ENCODE measurements at places on chromosomes 12 and 14. TPM values are rescaled to one million over a fixed set of nuclear protein-coding genes. Genes with fewer than 3 reads are reported as not detected.

The OTUB2 gene
- 0.12 TPM for polyA plus RNA-seq

The ADSS1 gene
- polyA plus RNA-seq = not detected

- H3K36me3 ChIP-seq = peaks cover 8% of the 10 kb centered on the region
- no peaks in the 10 kb centered on the region for H3K27me3 ChIP-seq
- peaks cover 78% of the 10 kb centered on the region for H3K4me1 ChIP-seq
- DNase-seq = no peak
- peak overlapping the region; percentile 70 for H3K4me3 ChIP-seq
- H3K27ac ChIP-seq = no peak overlapping the region
Observed at GRCh38 chr12:124505001-124505818, 62.2 kb downstream of the NCOR2 start.

- H3K27ac ChIP-seq = no peak overlapping the region
- no peaks in the 10 kb centered on the region for H3K27me3 ChIP-seq
- no peaks in the 10 kb centered on the region for H3K4me1 ChIP-seq
- no peaks in the 10 kb centered on the region for H3K36me3 ChIP-seq
- H3K4me3 ChIP-seq = no peak overlapping the region
Observed at GRCh38 chr14:84162633-84163032, 1367.3 kb upstream of the FLRT2 start.

GRCh38 chr14:61477712-61478462 is 156.5 kb downstream of the PRKCH start:
- peak overlapping the region; percentile 4 for H3K4me3 ChIP-seq
- no peak for DNase-seq
- H3K27ac ChIP-seq = peak overlapping the region; percentile 94
- H3K27me3 ChIP-seq = no peaks in the 10 kb centered on the region
- no peaks in the 10 kb centered on the region for H3K36me3 ChIP-seq

The NPFF gene
- not detected for polyA plus RNA-seq

The SYT1 gene
- 0.09 TPM for polyA plus RNA-seq

GRCh38 chr14:67221248-67221981 is 19.8 kb upstream of the PALS1 start:
- DNase-seq = no peak
- no peak overlapping the region for H3K27ac ChIP-seq
- H3K27me3 ChIP-seq = peaks cover 9% of the 10 kb centered on the region
- H3K4me3 ChIP-seq = no peak overlapping the region

The NPAS3 gene
- polyA plus RNA-seq = not detected

The C12orf50 gene
- not detected for polyA plus RNA-seq

DNA sequence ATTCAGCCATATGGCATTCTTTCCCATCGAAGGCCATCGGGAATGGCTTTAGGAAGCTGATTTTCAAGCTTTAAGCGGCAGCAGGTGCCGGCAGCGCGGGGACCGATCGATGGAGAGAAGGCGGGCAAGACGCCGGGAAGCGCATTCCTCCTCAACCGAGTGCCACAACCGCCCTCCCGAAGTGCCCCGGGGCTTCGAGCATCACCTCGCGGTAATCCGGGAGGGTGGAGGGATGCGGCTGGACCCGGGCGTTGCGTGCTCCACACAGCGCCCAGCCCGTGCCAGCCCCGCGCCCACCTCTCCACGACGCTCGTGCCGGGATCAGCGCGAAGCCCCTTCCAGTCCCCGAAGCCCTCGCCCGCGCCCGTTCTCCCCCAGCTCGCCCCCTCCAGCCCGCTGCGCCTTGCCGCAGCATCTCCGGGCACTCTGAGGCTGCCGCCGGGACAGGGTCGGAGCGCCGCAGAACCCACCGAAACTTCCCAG is 3.2 kb downstream of the USP44 start:
- peak overlapping the region; percentile 89 for H3K4me3 ChIP-seq
- H3K27ac ChIP-seq = peak overlapping the region; percentile 74
- DNase-seq = no peak
- H3K4me1 ChIP-seq = peaks cover 32% of the 10 kb centered on the region
- H3K27me3 ChIP-seq = no peaks in the 10 kb centered on the region

The HOMEZ gene
- polyA plus RNA-seq = 6.9 TPM

The RHNO1 gene
- 53.2 TPM for polyA plus RNA-seq

DNA sequence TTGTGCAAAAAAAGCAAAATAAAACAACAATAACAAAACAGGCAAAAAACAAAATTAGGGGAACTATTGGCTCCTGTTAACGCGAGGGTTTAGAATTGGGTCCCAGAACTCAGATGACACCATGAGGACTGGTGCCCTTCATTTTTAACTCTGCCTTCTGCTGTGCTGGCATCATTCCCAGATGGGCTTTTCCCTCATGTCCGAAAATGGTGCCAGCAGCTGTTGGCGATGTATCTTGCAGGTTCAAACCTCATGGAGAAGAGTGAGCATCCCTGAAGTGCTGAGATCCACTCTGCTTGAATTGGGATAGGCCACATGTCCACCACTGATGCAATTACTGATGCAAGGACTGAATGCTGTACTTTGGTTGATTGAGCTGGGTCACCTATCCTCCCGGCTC is 61.1 kb downstream of the MYRFL start:
- no peaks in the 10 kb centered on the region for H3K36me3 ChIP-seq
- no peak overlapping the region for H3K4me3 ChIP-seq
- H3K4me1 ChIP-seq = no peaks in the 10 kb centered on the region
- DNase-seq = no peak

DNA sequence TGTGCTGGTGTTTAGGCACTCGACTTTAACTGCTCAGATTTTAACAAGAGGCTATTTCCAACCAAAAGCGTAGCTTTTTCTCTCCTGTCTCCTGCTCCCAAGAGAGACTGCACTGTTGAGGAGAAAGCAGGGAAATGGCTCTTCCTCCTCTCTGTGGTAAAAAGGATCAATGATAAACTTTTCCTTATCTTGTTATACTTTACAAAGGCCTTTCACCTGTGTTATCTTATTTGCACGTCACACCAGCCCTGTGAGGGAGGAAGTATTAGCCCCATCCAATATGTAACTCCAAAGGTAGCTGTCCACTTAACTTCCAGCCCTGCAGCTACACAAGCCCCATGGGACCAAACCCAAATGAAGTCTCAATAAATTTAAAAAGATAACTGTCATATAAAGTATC is 32.9 kb upstream of the ZFP36L1 start:
- H3K4me1 ChIP-seq = peaks cover 24% of the 10 kb centered on the region
- H3K27ac ChIP-seq = no peak overlapping the region
- no peaks in the 10 kb centered on the region for H3K27me3 ChIP-seq
- DNase-seq = no peak
- H3K4me3 ChIP-seq = no peak overlapping the region

DNA sequence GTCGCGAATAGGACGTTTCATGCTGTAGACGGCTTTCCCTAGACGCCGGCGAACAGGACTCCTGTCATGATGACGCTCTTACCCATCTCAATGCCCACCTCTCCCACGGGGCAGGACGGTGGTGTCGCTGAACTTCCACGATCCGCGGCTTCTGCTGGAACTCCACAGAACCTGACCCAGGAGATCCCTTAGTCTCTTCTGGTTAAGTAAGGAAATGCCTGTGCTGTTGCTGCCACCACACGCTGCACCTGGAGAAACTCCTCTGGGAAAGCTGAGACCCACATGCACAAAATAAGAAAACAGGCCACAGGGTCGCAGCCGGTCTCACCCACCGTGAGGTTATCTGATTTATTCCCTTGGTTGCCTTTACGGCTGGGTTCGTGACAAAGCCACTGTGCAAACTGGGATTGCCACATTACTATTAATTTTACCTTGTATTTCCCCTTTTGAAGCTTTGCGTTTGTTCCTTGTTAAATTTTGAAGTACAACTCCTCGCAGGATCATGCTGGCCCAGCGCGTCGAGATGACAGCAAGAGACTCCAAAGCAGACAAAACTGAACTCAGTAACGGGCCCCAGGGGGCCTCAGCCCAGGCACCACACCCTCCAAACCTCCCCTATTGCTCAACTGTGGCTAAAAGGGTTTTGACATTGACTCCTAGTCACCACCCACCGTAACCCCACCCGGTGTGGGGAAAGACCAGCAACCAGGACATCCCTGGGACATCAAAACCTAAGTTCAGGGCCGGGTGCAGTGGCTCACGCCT is 9.2 kb upstream of the MMP17 start:
- H3K36me3 ChIP-seq = no peaks in the 10 kb centered on the region
- H3K4me3 ChIP-seq = peak overlapping the region; percentile 70
- H3K4me1 ChIP-seq = peaks cover 59% of the 10 kb centered on the region
- no peaks in the 10 kb centered on the region for H3K27me3 ChIP-seq

DNA sequence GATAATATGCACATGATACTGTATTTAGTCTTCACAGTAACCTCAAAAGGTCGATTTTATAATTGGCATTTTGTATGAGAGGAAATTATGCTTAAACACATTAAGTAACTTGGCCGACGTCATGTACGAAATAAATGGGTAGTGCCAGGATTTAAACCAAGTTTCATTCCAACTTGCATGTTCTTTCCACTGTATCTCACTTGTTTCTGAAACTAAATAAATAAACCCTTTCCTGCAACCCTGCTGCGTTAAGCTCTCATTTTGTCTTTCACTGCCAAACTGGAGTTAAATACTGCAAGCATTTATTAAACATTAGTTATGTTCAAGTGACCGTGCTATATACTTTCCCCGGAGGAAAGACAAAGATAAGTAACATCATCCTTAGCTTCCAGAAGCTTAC is 293.9 kb upstream of the PRKD1 start:
- H3K4me1 ChIP-seq = no peaks in the 10 kb centered on the region
- H3K36me3 ChIP-seq = no peaks in the 10 kb centered on the region
- no peak overlapping the region for H3K4me3 ChIP-seq
- H3K27me3 ChIP-seq = no peaks in the 10 kb centered on the region
- DNase-seq = no peak
- H3K27ac ChIP-seq = no peak overlapping the region

DNA sequence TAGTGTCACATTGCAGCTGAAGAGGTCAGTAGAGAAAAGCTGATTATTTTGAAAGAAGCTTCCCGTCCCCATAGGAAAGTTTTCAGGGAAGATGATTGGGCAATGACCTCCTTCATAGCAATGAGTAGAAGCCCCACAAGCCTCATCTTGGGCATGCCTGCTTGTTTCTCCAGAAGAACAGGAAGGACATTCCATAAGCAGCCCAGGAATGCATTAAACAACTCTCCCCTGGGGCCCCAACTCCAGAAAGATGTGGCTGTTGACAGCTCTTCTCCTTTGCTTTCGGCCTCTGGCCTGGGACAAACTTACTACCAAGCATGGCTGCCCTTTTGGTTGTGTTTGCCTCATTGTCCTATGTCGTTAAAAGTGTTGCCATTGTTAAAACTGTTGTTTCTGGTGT is 5.7 kb upstream of the VDR start:
- no peaks in the 10 kb centered on the region for H3K4me1 ChIP-seq
- peaks cover 23% of the 10 kb centered on the region for H3K27me3 ChIP-seq
- peaks cover 5% of the 10 kb centered on the region for H3K36me3 ChIP-seq
- no peak overlapping the region for H3K4me3 ChIP-seq
- DNase-seq = no peak

The SLC22A17 gene
- not detected for polyA plus RNA-seq

GRCh38 chr12:19177754-19178153 is 48.2 kb downstream of the PLEKHA5 start:
- H3K27me3 ChIP-seq = no peaks in the 10 kb centered on the region
- H3K4me3 ChIP-seq = no peak overlapping the region
- no peak overlapping the region for H3K27ac ChIP-seq
- no peaks in the 10 kb centered on the region for H3K4me1 ChIP-seq
- H3K36me3 ChIP-seq = no peaks in the 10 kb centered on the region
- no peak for DNase-seq

- H3K27me3 ChIP-seq = peaks cover 16% of the 10 kb centered on the region
- peak overlapping the region; percentile 69 for H3K27ac ChIP-seq
- peak; percentile 72 for DNase-seq
- no peaks in the 10 kb centered on the region for H3K36me3 ChIP-seq
- H3K4me3 ChIP-seq = no peak overlapping the region
Observed at GRCh38 chr12:94721173-94721572, 70.8 kb upstream of the TMCC3 start.

The OTX2 gene
- not detected for polyA plus RNA-seq

- H3K4me1 ChIP-seq = no peaks in the 10 kb centered on the region
- H3K27me3 ChIP-seq = no peaks in the 10 kb centered on the region
- H3K4me3 ChIP-seq = no peak overlapping the region
- no peak for DNase-seq
Observed at GRCh38 chr12:31387011-31387410, 61.1 kb upstream of the SINHCAF start.

The OR6C3 gene
- polyA plus RNA-seq = not detected

DNA sequence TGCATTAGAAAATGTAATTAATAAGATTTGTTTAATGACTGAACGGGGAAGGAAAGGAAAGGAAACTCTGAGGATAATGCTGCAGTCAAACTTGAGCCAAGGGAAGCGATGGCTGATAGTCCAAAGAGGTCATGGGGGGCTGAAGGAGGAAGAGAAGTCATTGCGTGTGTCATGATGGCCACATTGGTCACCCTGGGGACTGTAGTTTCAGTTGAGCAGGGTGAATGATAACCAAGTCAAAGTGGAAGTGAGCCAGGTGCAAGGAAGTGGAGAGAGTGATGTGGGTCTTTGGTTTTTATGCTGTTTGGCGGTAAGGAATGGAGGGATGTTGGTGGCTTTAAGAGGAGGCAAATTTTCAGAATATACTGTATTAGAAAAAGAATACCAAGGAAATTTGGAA is 21.6 kb downstream of the C12orf75 start:
- H3K4me1 ChIP-seq = peaks cover 18% of the 10 kb centered on the region
- H3K4me3 ChIP-seq = no peak overlapping the region

The GIT2 gene
- polyA plus RNA-seq = 95.2 TPM

DNA sequence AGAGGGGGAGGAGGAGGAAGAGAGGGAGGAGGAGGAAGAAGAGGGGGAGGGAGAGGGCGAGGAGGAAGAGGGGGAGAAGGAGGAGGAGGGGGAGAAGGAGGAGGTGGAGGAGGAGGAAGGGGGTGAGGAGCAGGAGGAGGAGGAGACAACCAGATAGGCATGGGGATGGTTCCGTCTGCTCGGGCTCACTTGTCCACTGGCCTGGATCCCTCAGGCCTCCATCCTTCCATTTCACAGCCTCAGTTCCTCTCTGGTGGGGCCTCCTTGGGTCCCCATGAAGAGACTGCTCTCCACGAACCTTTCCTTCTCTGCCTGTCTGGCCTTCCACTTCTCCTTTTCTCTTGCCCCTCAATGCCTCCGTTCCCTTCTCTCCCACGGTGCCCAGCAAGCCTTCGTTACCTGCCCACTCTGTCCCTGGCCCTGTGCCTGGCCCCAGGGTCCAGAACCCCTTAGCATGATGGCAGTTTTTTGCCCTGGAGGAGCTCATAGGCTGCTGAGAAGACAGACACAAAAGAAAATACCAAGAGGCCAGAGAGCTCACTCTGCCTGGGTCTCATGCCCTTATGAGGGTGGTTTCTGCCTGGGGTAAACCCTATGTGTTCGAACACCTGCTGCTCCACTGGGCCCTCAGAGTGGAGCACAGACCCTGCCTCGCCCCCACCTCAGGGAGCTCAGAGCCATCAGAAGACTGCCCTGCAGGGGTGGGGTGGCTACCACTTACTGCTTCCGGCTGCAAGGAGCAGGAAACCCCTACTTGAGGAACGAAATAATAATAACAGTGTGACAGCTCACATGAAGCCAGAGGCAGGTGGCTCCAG is 11.7 kb upstream of the CACNA2D4 start:
- no peaks in the 10 kb centered on the region for H3K27me3 ChIP-seq
- no peaks in the 10 kb centered on the region for H3K36me3 ChIP-seq
- DNase-seq = no peak
- H3K27ac ChIP-seq = peak overlapping the region; percentile 88
- peak overlapping the region; percentile 88 for H3K4me3 ChIP-seq
